Stimulated activated CD4-positive, alpha-beta T cell treated with anti-CD3 and anti-CD28 coated beads, Interleukin-15, amount 100 ng/mL, for 48 hours (primary cell): ENCODE measurements at places on chromosomes 5 and 9.

DNA sequence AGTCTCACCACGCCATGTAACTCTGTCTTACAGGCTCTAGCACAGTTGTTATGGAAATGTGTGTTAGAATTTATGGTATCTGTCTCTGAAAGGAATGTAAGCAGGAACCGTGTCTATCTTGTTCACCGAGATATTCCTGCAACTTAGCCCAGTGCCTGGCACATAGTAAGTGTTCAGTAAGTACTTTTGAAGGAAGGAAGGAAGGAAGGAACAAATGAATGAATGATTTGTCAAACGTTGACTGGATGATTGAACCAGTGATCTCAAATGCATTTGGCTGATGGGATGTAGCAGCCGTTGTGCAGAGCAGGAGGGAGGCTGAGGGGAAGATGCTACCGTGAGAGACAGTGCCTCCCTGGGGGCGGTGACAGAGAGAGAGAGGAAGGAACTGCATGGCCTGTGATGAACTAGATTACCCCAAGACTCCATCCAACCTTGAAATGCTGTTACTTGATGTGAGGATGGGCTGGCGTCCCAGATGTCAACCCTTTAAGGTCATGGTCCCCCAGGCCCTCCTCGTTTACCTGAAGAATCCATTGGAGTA is 47.5 kb upstream of the PPARGC1B start:
- DNase-seq, result no peak

DNA sequence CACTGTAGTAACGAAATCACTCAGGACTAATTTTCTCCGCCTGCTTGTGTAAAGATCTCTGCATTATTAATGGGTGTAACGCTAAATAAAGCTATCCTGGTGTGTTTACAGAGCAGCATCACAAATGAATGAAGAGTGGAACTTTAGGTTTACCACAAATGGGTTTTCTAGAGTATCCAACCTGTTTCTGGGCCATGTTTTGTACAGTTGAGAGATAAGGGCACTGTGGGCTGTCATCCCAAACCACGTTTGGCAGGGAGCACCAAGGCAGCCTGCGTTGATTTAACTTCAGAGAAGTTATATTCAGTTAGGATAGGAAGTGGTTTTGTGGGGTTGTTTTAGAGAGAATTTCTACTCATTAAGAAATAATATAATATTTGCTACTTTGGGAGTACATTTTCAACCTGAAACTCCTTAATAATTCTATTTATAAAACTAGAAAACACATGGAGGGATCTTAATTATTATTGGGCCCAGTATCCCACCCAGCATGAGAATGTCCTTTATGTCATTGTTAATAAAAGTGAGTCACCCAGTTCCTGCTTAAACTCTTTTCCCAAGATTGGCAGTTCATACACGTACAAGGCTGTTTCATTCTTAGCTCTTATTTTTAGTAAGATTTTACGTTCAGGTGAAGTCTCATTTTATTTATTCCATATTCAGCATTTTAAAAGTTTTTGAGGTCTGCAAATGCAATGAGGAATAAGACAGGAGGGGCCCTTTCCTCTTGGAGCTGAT is 8.0 kb downstream of the KCNN2 start:
- no peak for DNase-seq

DNA sequence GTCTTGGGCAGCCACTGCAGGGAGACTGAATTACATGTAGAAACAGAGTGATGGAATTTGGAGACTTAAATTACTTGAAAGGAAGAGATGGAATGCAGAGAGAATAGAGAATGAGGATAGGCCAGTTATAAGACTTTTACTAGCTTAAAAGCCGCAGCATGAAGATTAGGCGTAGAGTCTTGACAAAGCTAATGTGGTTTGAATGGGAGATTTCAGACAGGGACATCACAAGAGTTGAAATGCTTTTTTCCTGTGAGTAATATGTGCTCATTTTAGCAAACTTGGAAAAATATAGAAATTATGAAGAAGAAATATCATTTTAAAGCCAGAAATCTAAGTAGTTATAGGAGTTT is 7.5 kb downstream of the CENPP start:
- no peak for DNase-seq

GRCh38 chr5:2160811-2161210 is 278.1 kb upstream of the IRX4 start:
- no peak for DNase-seq

GRCh38 chr5:137040024-137040423 is 459.1 kb downstream of the SPOCK1 start:
- DNase-seq, result no peak

- DNase-seq, result peak; percentile 35
These were observed 37.7 kb downstream of the NR2F1 start for GRCh38 chr5:93620487-93621326.

GRCh38 chr9:119322184-119322583 is 47.1 kb downstream of the BRINP1 start:
- DNase-seq, result no peak

DNA sequence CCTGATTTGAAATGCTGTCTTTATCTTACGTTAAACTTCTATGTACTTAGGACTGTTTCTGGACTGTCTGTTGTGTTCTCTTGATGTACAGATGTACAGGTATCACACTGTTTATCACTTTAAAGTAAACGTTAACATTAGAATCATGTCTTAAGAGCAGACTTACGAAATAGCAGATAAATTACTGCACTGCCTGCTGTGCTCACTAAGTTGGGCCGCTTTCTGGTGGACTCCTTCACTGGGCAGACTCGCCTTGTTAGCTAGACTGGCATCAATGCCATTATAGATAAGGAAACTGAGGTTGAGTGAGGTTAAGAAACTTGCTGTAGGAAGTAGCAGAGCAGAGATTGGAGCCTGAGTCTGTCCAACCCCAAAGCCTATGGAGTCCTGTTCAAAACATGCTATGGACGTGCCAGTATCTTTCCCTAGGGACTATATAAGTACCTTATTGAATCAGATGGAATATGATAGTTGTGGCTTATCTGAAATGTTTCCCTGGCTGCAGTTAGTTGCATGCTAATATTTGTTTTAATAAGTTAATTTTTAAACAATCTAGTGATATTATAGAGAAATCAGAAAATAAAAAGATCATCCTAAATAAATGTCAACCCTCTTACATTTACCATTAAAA is 16.9 kb downstream of the ZNF618 start:
- no peak for DNase-seq

GRCh38 chr5:176491101-176491502 is 42.9 kb downstream of the FAF2 start:
- no peak for DNase-seq

- DNase-seq, result no peak
These were observed 8.2 kb downstream of the CNTFR start for GRCh38 chr9:34581318-34581717.

DNA sequence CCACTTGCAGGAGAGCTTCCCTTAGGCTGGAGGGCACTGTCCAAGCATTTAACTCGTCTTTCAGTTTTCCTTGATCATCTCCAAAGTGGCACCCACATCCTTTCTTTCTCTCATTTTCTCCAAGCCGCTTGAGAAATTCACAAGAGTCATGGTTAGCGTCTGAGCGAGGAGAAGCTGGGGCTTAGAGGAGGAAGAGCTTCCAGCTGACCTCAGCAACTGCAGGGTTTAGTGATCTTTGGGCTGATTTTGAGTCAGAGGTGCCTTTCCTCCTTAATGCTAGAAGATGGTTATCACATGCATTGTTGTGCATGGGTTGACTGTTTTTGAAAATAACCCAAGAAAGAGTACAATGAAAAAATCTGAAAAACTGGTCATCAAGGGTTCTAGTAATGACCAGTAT is 134.7 kb downstream of the GADD45G start:
- DNase-seq, result no peak

DNA sequence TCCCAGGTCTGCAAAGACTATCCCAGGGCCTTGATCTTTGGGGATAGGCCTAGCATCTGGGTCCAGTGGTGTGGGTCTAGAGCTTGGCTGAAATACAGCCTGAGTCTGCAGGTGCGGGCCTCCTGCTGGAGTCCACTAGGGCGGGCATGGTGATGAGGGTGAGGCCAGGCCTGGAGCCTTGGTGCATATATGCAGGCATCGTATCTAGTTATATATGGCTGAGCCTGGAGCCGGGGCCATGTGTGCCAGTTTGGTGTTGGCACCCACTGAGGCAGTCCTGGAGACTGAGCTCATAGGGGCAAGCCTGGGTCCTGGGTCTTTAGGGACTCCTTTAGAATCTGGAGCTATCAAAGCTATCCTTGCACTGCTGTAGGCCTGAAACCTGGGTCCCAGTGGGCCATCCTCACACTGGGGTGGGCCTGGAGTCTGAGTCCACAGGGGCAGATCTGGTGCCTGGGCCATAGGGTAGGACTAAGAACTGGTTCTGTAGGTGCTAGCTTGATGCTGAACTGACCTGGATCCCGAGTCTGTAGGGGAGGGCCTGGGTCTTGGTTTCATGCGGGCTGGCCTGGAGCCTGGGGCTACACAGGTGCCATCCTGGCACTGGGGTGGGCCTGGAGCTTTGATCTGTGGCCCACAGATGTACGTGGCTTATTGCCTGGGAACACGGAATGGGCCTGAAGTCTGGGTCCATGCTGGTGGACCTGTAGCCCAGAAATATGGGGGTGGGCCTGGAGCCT is 346.5 kb upstream of the MEF2C start:
- no peak for DNase-seq

GRCh38 chr5:130710596-130710995 is 454.5 kb downstream of the HINT1 start:
- no peak for DNase-seq

- no peak for DNase-seq
These were observed 8.7 kb downstream of the NACC2 start for GRCh38 chr9:136086213-136086881.

DNA sequence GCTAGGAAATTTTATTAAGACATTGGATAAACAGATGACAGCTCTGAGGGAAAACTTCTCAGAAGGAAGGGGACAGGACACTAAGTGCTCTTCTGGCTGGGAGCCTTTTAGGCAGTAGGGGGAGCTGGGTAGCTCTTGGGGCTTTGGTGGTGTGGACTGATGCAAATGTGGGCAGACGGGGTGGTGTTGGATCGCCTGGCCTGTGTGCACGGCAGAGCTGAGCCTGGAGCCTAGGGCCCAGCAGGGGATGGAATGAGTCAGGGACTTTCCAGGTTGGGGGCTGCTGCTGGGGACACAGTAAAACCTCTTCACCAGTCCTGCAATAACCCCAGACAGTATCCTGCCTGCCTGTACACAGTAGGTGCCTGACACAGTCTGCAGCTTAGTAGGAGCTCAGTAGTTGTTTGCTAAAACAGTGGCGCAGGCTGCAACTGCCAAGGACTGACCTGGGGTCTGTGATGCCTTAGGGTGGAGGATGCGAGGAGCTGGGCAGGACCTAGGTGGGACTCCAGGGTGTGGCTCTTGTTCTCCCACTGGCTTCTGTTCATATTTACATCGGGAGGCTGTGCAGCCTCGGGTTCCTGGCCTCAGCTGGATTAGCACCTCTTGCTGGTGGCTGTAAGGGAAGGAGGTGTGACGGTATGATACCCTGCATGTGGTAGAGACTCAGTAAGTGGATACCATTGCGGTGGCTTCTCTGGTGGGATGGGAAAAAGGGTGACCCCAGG is 83.8 kb downstream of the DAB2IP start:
- no peak for DNase-seq

GRCh38 chr9:21901546-21901945 is 92.6 kb downstream of the CDKN2A start:
- DNase-seq, result no peak

- no peak for DNase-seq
These were observed 92.5 kb downstream of the PPIC start for GRCh38 chr5:122944051-122944450.

- no peak for DNase-seq
These were observed 3.8 kb downstream of the ARSI start for GRCh38 chr5:150298701-150299451.

DNA sequence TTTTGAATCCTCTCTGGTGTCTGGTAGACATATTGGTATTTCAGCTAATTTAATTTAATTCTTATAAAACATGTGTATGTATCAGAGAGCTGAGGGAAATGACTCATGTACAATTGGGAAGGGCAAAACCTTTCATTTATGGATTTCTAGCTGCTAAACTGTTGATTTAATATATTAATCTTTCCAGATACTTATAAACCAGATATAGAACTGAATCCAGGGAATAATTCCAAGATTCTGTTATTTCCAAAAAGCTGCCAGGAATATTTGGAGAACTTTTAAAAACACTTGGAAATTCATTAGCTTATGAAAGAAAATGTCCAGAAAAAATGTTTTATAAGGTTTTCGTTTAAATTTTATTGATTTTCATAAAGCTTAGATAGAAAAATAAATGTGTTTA is 295.5 kb downstream of the YTHDC2 start:
- DNase-seq, result no peak

GRCh38 chr5:56757077-56757476 is 58.3 kb upstream of the MAP3K1 start:
- DNase-seq, result no peak

- DNase-seq, result no peak
These were observed 133.4 kb downstream of the GRIA1 start for GRCh38 chr5:153623751-153624450.

GRCh38 chr5:77841616-77842015 is 65.5 kb upstream of the TBCA start:
- no peak for DNase-seq

GRCh38 chr9:123440256-123440655 is 84.3 kb downstream of the CRB2 start:
- no peak for DNase-seq

DNA sequence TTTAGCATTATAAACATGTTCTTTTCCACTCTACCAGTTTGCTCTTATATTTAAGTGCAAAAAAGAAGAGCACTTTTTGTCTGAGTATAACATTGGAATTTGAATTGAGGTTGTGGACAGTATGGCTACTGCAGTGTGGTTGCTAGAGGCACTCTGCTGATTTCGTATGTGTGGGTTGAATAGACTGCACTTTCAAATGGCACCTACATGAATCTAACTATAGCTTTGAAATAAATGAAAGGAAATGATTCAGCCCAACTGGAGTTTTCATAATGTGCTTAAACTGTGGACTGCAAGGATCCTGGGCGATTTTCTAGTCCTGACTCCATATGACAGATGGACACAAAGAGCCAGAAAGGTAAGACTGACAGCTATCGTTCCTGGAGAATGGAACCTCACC is 657.6 kb upstream of the RIOK2 start:
- no peak for DNase-seq

DNA sequence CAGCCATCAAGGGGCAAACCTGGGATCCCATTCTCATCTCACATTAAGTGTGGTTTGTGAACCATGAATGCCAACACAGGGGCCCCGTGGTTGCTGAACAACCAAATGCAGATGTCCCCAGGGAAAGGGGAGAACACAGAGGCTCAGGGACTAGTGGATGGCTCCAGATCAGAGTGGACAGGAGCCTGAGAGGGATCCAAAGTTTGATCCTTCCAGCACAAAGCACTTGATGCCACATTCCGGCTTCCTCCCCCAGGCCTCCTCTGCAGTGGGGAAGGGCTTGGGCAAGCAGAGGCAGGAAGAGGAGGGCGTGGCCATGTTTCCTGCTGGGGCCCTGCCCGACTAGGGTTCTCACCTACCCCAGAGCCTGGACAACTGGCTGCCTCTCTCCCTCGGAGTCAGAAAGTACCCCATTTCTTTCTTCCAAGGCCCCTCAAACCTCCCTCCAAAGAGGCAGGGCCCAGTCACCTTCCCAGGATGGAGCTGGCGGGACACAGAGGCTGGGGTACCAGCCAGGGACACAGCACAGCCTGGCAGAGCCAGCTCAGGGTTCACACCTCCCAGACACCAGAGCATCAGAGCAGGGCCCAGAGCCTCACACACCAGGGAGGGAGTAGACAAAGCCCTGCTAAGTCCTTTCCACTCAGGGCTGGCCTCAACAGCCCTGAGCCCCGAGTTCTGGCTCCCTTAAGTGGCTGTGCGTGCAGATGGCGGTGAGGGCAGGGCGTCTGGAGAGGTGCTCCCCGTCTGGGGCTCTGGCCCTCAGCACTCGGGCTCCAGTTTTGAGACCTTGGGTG is 4.3 kb upstream of the RNF44 start:
- DNase-seq, result no peak

GRCh38 chr9:110329639-110330230 is 7.9 kb downstream of the TXNDC8 start:
- DNase-seq, result no peak

GRCh38 chr5:142325725-142326479 is 1.1 kb upstream of the SPRY4 start:
- no peak for DNase-seq
